ENCODE measurements at places on chromosomes 2 and 18.

- DNase-seq, result no peak
These were observed 94.4 kb downstream of the SGPP2 start for GRCh38 chr2:222518570-222519381.

DNA sequence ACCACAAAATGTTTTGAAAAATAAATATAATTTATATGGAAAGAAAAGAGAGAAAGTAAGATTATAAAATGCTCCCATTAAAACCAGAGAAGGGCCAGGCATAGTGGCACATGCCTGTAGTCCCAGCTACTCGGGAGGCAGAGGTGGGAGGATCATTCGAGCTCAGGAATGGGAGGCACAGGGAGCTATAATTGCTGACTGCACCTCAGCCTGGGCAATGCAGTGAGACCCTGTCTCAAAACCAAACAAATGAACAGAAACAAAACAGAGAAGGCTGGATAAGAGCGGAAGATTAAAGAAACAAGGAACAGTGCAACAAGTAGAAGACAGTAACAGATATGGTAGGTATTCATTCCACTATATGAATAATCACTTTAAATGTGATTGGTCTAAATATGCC lies 18.6 kb upstream of the TMEM182 start:
- no peak for DNase-seq

DNA sequence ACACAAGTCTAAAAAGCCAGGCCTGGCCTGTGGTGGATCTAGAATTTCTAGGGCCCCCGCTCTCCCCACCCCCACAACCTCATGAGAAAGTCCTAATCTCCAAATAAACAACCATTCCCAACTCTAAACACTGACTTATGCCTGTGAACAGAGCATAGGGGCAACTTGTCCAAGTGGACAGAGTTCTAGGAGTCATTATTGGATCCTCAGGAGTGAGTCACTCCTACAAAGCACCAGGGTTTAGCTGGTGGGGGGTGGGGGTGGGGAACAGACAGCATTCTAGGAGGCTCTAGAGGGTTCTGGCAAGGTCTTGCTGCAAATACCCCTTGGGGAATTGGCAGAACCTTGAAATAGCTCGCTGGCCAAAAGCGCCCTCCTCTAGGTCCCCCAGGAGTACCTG lies 83.3 kb downstream of the ZCCHC2 start:
- no peak for DNase-seq

GRCh38 chr2:130728007-130728454 lies 839 bp upstream of the GPR148 start:
- DNase-seq, result peak; percentile 68

DNA sequence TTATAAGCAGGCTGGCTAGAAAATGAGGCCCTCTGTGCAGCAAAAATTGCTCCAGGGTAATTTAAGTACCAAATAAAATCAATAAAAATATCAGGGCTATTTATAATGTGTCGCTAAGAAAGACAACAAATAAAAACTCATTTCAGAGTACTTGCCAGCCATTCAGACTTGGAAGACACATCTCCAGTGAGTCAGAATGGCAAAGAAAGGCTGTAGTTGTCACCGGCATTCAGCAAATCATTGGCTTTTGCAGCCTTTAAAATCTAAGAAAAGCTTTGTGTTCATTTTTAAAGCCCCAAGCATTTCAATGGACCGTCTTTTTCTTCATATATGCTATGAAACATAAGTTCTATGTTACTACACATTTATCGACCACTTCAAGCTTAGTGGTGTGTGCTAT lies 141.1 kb upstream of the HNMT start:
- DNase-seq, result no peak

DNA sequence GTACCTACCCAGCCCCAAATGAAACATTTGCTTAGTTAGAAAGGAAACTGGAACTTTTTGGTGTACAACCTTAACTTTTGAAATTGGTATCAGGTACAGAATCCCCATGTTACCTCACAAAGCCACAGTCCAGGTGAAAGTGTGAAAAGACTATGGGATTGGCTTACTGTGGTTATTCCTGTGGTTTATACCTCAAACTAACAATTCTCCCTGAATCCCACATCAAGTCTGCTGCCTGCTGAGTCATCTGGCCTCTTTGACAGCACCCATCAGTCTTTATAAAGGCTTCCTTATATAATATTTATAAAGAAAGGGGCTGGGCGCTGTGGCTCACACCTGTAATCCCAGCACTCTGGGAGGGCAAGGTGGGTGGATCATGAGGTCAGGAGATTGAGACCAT lies 164.6 kb downstream of the TMEM247 start:
- no peak for DNase-seq

DNA sequence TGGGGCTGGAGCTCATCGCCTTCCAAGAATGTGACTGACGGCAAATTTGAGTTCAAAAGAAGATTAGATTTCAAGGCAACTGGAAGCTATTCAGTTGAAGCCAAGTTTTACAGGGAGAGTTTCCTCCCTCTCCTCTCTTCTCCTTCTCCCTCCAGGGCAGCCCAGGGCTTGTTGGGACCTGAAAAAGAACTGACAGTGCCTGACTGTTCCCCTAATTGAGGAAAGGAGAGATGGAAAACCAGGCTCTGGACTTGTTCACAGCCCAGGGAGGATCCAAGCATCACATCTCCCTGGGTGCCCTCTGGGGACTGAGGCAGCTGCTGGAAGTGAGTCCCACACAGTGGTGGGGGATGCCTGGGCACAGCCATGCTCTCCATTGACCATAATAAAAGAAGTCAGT lies 88.1 kb downstream of the THNSL2 start:
- no peak for DNase-seq
